CD4-positive, alpha-beta T cell treated with Interleukin-10 for 1 hour (primary cell): ENCODE measurements at places on chromosomes 4 and X.
A peak's percentile ranks its signal among the peaks of the same experiment; 100 is the strongest.

DNA sequence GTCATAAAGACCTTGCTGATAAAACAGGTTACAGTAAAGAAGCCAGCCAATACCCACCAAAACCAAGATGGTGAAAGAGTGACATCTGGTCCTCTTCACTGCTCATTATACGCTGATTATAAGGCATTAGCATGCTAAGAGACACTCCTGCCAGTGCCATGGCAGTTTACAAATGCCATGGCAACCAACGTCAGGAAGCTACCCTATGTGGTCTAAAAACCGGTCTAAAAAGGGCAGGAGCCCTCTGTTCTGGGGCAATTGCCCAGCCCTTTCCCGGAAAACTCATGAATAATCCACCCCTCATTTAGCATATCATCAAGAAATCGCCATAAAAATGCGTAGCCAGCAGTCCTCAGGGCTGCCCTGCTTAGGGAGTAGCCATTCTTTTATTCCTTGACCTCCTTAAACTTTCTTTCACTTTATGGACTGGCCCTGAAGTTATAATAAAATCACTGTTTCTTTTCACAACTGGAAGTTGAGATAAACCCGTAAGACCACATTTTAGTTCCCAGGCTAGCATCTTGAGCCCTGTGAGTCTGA, 260.5 kb upstream of the FAT1 start:
- no peak for DNase-seq

DNA sequence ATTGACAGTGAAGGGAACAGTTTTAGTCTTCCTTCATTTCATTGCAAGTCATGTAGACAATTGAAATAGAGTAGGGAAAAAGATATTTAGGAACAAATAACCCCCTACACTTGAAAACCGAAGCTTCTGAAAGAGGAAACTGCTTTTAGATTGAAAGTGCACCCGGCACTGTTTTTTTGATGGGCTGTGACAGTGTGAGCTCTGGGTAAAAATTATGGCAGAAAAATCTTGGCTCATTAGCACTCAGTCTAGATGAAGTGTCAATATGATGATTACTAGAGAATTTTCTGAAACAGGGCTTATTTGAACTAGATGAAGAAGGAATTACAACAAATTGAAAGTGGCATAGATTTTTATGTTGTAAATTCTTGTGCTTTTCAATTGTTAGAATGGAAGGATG, 1132.4 kb downstream of the RAPGEF2 start:
- no peak for DNase-seq

GRCh38 chrX:39016556-39016955, 215.3 kb downstream of the MID1IP1 start:
- no peak for DNase-seq

DNA sequence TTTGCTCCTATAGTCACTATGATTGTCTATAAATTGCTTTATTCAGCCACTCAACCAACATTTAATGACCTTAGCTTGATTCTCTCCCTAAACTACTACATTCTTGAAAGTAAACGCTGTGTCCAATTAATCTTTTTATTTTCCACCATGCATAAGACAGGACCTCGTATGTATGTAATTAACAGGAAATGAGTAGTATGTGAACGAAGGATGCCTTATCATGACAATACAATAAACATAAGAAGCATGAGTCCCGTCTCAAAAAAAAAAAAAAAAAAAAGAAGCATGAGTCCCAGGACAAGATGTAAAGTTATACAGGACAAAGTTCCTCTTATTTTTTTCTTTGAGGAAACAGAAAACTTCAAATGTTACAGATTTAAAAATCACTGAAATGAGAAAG, 92.5 kb downstream of the PPP3CA start:
- DNase-seq, result no peak

GRCh38 chr4:8866828-8867623, 4.6 kb downstream of the HMX1 start:
- no peak for DNase-seq

GRCh38 chrX:68571610-68572311, 72.9 kb downstream of the YIPF6 start:
- no peak for DNase-seq

DNA sequence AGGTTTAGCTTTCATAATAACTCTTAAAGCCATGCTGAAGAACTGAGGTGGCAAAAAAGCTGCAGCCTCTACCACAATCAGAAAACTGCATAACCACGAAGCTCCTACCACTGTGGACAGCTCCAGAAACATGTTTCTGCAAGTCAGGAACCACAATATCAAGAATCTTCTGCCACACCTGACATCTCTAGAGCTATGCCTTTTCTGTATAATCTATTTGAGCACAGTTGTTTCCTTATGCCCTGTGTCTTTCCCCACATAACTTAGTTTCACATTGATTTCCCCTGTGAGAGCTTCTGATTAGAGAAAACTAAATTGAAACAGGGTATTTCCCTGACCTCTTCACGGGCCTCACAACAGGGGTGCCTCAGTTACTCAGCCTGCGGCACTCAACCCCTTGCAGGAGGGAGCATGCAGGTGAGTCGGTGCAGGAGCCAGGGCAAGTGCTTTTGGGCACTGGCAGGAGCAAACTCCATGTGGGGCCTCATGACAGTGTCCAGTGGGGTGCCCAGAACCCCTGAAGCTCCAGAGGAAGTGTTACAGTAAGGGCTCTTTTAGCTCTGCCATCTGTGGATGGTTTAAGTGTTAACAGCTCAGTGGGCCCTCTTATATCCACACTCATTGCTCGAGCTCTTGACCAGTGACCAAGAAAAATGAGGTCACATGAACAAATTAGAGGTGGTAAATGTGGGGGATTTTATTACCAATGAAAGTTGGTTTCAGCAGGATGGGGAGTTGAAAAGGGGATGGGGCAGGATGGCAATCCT, 132.8 kb upstream of the BMP3 start:
- DNase-seq, result no peak

- no peak for DNase-seq
Observed at GRCh38 chrX:133185938-133186337, 32.2 kb downstream of the TFDP3 start.

DNA sequence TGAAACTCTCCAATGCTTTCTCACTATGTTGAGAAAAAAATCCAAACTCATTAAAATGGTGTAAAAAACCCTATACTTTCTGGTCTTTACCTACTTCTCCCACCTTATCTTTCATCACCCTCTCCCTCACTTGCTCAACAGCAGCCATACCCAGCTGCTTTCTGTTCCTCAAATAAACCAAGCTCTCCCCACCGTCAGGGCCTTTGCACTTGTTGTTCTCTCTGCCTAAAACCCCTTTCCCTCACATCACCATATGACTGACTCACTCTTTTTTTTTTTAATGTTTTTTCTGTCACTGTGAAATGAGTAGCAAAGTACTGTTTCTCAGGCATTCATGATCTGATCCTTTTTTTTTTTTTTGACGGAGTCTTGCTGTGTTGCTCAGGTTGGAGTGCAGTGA, 122.3 kb upstream of the TMEM164 start:
- DNase-seq, result no peak

DNA sequence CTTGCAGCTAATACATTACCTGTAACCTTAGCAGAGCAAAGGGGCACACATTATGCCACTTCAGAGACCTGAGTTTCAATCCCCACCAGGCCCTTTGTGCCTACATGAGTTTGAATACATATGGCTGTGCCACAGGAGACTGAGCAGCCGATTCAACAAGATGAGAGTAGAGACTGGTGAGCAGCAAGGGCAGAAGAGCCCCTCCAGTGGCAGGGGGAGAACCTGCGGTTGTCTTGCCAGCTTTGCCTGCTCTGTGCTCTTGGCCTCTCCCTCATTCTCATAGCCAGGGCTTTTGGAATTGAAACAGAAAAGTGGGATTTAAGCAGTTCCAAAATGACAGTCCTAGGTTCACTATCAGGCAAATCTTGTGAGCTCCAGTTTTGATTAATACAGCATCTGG, 52.3 kb upstream of the CLNK start:
- no peak for DNase-seq

GRCh38 chr4:41418444-41418843, 119.5 kb upstream of the LIMCH1 start:
- no peak for DNase-seq

GRCh38 chr4:104470770-104471169, 23.9 kb downstream of the CXXC4 start:
- no peak for DNase-seq

DNA sequence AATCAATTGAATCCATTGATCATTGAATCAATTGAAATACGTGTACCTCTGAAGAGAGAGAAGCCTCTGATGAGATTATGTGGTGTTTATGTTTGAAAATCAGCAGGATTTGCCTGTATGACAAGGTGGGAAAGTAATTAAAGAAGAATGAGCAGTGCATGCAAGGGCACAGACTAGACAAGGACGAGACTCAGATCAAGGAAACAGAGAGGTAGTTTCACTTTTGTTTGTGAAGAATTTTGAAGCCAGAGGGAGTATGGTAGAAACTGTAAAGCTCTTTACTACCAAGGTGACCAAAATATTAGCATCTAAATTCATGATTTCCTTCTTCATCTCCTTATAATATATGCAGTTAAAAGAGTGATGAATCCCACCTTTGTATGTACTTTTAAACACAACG, 1830.0 kb upstream of the IGFBP7 start:
- DNase-seq, result no peak

- DNase-seq, result no peak
Observed at GRCh38 chr4:76339364-76339763, 32.8 kb downstream of the STBD1 start.

DNA sequence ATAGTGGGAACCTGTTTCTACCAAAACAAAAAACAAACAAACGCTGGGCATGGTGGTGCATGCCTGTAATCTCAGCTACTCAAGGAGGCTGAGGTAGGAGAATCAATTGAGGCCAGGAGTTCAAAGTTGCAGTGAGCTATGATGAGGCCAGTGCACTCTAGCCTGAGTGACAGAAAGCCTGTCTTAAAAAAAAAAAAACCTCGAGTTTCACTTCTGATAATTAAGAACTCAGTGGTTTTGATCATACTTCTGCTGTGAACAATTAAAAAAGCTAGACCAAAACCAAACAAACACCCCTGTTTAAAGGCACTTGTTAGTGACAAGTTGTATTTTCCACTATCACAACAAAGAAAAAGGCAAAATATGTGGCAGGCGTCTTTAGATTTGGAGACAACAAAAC, 15.0 kb upstream of the UBE2D3 start:
- DNase-seq, result no peak

GRCh38 chr4:126777649-126778048, 855.1 kb upstream of the INTU start:
- DNase-seq, result no peak

DNA sequence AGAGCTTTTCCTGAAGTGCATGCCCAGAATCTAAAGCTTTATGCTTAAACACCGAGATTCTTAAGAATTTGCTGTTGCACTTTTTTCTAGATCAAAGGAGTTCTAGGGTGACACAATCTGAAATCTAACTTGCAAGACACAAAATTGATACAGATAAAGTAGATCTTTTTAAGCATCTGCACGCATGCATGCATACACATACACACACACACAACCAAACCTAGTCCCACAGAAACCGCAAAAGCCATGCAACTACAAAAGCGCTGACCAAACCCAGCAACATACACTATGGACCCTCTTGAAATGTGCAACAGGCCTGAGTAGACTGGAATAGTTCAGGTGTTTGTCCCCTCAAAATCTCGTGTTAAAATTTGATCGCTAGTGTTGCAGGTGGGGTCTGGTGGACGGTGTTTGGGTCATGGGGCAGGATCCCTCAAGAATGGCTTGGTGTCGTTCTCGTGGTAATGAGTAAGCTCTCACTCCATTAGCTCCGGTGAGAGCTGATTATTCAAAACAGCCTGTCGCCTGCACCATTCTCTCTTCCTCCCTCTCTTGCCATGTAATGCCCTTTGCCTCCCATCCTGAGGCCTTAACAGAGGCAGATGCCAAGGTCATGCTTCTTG, 52.7 kb downstream of the IRF2 start:
- peak; percentile 16 for DNase-seq

DNA sequence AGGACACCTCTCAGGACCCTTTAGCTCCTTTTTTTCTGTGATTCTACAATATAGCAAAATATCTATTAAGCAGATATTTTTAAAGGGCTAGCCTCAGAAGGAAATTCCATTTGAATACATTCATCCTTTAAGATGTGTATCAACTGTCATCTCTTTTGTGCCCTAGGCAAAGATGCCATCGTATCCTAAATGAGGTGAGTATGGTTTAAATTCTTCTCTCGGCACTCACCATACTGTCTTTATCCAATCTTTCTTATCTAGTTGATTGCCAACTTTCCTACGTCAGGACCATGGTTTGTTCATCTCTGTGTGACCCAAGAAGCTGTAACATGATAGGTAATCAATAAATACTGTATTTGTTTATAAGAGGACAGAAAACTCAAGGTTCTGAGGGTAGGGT, 176.0 kb downstream of the LDB2 start:
- DNase-seq, result no peak

- DNase-seq, result no peak
Observed at GRCh38 chrX:142084611-142085010, 120.5 kb downstream of the MAGEC2 start.

- no peak for DNase-seq
Observed at GRCh38 chr4:98510757-98511517, 147.5 kb downstream of the TSPAN5 start.

DNA sequence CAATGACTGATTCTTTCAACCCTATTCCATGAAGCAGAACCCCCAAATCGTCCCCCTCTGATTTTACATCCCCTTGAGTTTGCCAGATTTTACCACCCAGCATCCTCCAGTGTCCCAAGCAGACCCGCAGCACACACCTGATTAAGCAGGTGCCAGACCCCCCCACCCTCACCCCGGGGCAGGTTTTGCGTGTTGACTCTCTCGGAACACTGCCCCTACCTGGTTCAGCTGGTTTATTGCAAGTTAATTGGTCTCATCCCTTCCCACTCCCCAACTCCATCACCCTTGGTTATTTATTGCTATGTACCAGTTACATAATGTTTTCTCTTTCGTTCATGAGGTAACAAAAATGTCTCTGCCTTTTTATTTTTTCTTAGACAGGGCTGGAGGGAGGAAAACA, 258.4 kb downstream of the BCOR start:
- no peak for DNase-seq

DNA sequence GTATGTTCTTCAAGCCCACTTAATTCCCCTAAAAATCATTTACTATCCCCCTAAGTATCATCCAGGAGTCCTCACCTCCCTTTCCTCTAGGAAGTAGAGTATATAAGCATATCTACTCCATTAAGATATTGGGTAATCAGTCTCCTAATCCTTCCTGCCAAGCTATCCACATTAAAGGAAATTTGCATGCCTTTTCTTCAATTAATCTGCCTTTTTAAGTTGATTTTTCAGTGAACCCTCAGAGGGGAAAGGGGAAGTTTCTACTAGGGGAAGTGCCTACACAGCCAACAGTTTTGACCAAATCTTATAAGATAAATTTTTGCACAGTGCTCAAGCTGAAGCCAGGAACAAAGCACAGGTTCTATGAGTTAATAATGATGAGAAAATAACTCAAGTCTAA, 222.8 kb downstream of the NLGN4X start:
- DNase-seq, result no peak

- DNase-seq, result no peak
Observed at GRCh38 chrX:53440621-53441517, 6.7 kb upstream of the HSD17B10 start.

- DNase-seq, result no peak
Observed at GRCh38 chrX:37553476-37553875, 18.0 kb upstream of the LANCL3 start.

GRCh38 chr4:66956852-66957251, 588.5 kb downstream of the CENPC start:
- no peak for DNase-seq

GRCh38 chr4:68859655-68860054, 43.9 kb downstream of the UGT2B10 start:
- DNase-seq, result no peak

- DNase-seq, result no peak
Observed at GRCh38 chrX:81662381-81662780, 460.5 kb downstream of the SH3BGRL start.

GRCh38 chr4:184818216-184818564, 7.6 kb downstream of the ACSL1 start:
- no peak for DNase-seq
